ENCODE measurements at places on chromosomes 7 and 10. TPM values are rescaled to one million over a fixed set of nuclear protein-coding genes. Genes with fewer than 3 reads are reported as not detected.

DNA sequence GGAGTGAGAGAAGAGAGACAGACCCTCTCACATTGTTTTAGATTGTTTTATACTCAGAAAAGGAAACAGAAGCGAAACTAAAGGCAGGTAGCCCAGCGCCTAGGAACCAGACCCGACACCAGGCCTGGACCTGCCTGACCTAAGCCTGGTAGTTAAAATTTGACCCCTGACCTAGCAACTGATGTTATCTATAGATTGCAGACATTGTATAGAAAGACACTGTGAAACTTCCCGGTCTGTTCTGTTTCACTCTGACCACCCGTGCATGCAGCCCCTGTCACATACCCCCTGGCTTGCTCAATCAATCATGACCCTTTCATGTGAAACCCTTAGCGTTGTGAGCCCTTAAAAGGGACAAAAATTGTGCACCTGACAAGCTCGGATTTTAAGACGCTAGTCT, 31.6 kb downstream of the VIPR2 start:
- DNase-seq = no peak

The DCLRE1C gene
- 13.3 TPM for total RNA-seq

The BEND7 gene
- total RNA-seq = 22.0 TPM

The KLLN gene
- 0.41 TPM for total RNA-seq

The IQUB gene
- total RNA-seq = 0.46 TPM

The SORCS1 gene
- 1.2 TPM for total RNA-seq
